ENCODE measurements at places on chromosomes 11 and 22.

GRCh38 chr22:23849009-23850006, 8.4 kb upstream of the SLC2A11 start:
- DNase-seq: peak; percentile 76

- no peak for DNase-seq
Observed at GRCh38 chr11:47087801-47088200, 88.9 kb downstream of the ARFGAP2 start.

DNA sequence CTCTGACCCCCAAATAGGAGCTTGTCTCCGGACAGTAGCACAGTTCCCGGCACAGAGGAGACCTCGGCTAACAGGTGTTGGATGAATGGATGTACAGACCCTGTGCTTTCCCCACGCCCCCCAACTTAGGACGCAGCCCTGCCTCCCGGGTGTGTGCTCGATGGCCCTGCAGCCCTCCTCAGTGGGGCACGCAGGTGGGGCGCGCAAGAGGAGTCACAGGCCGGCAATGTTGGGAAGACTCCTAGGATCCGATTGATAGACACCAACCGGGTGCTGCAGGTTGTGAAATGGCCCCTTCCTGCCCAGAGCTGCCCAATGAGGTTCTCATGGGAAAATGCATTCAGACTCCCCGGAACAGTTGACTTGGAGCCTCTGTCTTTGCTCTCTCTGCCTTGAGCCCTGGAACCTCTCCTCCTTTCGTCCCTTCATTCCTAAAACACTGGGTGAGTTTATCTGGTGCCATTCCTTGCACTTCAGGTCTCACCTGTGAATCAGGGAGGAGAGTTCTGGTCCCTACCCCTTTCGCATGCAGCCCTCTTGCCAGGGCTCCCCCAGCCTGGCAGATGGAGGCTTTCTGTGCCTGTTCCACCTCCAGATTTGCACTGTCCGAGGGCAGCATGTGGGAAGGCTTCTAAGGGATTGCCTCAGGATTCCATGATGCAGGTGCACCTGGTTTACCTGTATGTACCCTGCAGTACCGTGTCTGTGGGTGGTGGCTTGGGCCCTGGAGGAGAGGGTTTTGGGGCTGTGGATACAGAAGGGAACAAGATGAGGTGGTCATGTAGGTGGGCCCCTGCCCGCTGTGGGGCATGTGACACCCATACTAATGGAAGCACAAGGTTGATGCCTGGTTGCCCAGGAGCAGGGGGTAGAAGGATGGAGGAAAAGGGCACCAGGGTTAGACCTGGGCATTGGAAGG, 1.2 kb downstream of the MICALL1 start:
- DNase-seq: no peak

GRCh38 chr11:118004543-118005223, 18.5 kb downstream of the IL10RA start:
- DNase-seq: no peak

- DNase-seq: no peak
Observed at GRCh38 chr11:126606484-126606883, 251.0 kb downstream of the ST3GAL4 start.

GRCh38 chr11:112128483-112129121, 35.3 kb downstream of the IL18 start:
- no peak for DNase-seq

GRCh38 chr11:77071671-77072605, 5.2 kb downstream of the CAPN5 start:
- DNase-seq: no peak

- no peak for DNase-seq
Observed at GRCh38 chr11:122600290-122600689, 55.2 kb upstream of the UBASH3B start.

- DNase-seq: no peak
Observed at GRCh38 chr11:69129053-69129452, 26.7 kb upstream of the SMIM38 start.

DNA sequence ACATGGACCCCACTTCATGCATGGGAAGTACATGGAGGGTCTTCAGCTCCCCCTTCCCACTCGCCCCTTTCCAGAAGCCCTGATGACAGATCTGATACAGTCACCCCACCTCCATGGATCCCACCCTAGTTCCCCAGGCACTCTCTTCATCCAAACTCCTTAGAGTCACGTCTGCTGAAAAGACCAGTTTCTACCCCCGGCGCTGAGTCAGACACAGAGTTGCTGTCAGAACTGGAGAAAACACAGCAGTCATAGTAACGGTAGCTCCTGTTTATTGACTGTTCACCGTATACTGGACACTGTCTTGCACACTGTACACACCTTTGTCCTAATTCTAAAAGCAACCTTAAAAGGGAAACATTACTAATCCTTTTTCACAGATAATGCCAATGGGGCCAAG, 29.1 kb downstream of the DRD2 start:
- no peak for DNase-seq

DNA sequence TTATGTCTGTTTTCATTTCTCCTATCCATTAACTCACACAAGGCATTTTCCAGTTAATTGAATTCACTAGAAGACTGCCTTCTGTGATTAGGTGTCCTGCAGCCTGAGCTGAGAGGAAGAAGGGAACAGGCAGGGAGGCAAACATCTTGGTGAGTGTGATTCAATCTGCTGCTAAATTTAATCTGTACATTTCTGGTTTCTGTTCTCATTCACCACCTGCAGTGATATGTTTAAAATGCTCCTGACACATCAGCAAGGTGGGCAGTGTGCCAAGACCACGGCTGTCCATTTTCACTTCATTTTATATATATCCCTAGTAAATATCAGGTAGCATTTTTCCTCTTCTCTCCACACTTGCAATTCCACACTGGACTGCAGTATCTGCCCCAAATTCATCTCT, 416.5 kb downstream of the TMEM135 start:
- DNase-seq: no peak

- DNase-seq: no peak
Observed at GRCh38 chr11:2099516-2100349, 39.5 kb downstream of the IGF2 start.

- DNase-seq: peak; percentile 11
Observed at GRCh38 chr11:8019314-8020243, 32.4 kb downstream of the EIF3F start.

DNA sequence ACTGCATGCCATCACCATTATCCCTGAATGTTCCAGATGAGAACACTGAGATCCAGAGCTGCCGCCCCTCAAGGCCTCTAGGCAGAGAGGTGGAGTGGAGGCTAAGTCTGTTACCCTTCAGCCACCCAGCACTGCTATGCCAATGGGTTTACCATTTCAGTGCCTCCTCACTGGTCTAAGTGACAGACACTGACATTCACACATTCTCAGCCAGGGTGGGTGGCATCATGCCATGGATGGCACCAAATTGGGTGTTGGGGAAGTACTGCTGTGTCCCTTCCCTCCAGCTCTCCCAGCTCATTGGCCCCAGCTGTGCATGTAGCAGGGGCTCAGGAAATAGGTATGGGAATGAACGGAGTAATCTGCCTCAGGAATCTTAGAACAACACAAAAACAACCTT, 96.8 kb upstream of the PLET1 start:
- DNase-seq: no peak

GRCh38 chr22:43179146-43179910, 7.6 kb downstream of the TTLL12 start:
- DNase-seq: no peak

- no peak for DNase-seq
Observed at GRCh38 chr22:46044621-46045458, 67.9 kb upstream of the WNT7B start.

DNA sequence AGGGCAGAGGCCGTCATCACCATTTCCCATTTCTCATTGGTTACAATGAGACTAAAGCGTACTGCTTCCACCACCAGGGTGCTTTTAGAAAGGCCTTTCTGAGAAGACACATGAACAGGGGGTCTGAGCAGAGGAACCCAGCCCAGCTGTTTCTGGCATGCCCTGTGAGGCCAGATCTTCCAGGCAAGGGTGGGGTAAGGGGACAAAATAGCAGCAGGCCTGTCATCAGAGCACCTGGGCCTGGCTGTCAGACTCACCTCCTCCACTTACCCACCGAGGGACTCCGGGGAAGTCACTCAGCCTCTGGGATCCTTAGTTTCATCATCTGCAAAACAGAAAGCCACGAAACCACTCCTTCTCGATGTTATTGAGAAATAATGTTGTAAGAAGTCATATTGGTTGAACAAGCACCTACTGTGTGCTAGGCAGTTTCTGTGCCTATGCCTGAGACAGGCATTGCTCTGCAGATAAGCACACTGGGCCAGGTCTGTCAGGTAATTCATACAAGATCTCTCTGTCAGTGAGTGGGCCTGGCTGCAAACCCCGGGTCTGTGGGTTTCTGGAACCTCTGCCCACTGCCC, 8.8 kb upstream of the WNT11 start:
- no peak for DNase-seq

- no peak for DNase-seq
Observed at GRCh38 chr11:69050592-69051380, 2.1 kb downstream of the TPCN2 start.

DNA sequence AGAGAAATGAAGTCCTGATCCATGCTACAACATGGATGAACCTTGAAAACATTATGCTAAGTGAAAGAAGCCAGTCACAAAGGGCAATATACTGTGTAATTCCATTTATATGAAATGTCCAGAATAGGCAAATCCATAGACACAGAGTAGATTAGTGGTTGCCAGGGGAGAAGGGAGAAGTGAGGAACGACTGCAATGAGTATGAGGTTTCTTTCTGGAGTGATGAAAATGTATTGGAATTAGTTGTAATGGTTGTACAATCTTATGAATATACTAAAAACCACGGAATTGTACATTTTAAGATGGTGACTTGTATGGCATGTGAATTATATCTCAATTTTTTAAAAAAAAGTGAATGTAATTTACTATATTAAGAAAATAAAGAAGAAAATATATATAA, 83.1 kb upstream of the GDPD4 start:
- DNase-seq: no peak

Measured in activated T-helper 1 cell treated with Interleukin-2 at 50 U/mL for 16 hours (primary cell).